ENCODE measurements at places on chromosomes 5 and 9. TPM values are rescaled to one million over a fixed set of nuclear protein-coding genes. Genes with fewer than 3 reads are reported as not detected.

GDA gene
- total RNA-seq: not detected

DMGDH gene
- 1.7 TPM for total RNA-seq

PCDHGA4 gene
- total RNA-seq: 1.6 TPM

FBP2 gene
- not detected for total RNA-seq

ALDH1A1 gene
- total RNA-seq: 39.1 TPM

PCDHB10 gene
- 0.26 TPM for total RNA-seq

- H3K27me3 ChIP-seq: no peaks in the 10 kb centered on the region
- no peak for DNase-seq
- no peak overlapping the region for H3K4me3 ChIP-seq
- no peak overlapping the region for H3K27ac ChIP-seq
- peaks cover 9% of the 10 kb centered on the region for H3K36me3 ChIP-seq
These were observed 53.2 kb upstream of the TRAF1 start for GRCh38 chr9:120979797-120980196.

DNA sequence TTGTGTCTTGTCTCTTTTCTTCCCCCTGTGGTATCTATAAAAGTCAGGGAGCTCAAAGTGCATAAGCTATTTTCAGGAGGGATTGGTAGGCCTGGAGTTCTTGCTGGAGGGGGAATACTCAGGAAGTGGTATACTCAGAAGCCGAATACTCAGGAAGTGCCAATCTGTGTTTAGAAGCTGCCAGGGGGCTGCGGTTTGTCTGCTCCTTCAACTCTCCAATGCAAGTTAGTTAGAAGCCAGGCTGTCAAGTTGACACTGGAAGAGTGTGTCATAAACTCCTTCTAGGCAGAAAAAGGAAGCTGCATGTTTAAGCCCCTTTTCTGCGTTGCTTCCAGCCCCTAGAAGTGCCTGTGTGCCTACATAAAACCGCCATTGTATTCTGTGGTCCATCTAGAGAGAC, 366.5 kb downstream of the TAF11L14 start:
- H3K36me3 ChIP-seq: no peaks in the 10 kb centered on the region
- H3K27me3 ChIP-seq: no peaks in the 10 kb centered on the region
- H3K4me1 ChIP-seq: no peaks in the 10 kb centered on the region
- DNase-seq: no peak
- no peak overlapping the region for H3K4me3 ChIP-seq
- no peak overlapping the region for H3K27ac ChIP-seq

DNA sequence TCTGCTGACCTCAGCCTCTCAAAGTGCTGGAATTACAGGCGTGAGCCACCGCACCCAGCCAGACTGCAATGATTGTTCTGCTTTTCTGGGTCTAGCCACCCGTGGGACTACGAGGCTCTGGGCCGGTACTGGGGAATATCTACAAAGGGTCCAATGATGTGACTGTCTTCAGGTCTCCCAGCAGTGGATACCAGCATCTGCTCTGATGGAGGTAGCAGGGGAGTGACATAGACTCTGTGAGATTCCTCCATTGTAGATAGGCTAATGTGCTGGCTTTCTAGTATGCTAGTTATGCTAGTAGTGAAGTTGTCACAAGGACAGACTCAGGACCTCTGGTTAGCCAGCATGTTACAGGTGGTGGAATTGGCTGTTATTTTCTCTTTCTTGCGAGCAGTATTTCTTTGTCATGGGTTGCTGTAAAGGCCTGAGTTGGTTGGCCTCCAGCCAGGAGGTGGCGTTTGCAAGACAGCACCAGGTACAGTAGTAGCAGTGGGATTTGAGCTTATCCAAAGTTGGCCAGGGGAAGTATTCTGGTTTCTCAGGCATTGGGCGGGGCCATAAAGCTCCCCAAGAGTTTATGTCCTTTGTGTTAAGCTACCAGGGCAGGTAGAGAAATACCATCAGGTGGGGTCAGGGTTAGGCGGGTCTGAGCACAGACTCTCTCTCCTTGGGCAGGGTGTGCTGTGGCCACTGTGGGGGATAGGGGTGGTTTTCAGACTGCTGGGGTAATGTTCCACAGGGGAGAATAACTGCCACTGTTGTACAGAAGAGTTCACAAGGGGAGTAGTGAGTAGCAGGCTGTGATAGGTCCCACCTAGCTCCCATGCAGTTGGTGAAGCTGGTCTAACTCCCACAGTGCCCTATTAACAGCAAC, 105.2 kb downstream of the SGCD start:
- no peak overlapping the region for H3K27ac ChIP-seq
- H3K4me3 ChIP-seq: no peak overlapping the region
- DNase-seq: no peak
- H3K27me3 ChIP-seq: no peaks in the 10 kb centered on the region

GRCh38 chr9:7799944-7800285, 337 bp upstream of the DMAC1 start:
- no peak for DNase-seq
- H3K4me3 ChIP-seq: peak overlapping the region; percentile 87
- H3K27me3 ChIP-seq: no peaks in the 10 kb centered on the region
- H3K4me1 ChIP-seq: peaks cover 20% of the 10 kb centered on the region
- H3K36me3 ChIP-seq: no peaks in the 10 kb centered on the region
- peak overlapping the region; percentile 93 for H3K27ac ChIP-seq

DNA sequence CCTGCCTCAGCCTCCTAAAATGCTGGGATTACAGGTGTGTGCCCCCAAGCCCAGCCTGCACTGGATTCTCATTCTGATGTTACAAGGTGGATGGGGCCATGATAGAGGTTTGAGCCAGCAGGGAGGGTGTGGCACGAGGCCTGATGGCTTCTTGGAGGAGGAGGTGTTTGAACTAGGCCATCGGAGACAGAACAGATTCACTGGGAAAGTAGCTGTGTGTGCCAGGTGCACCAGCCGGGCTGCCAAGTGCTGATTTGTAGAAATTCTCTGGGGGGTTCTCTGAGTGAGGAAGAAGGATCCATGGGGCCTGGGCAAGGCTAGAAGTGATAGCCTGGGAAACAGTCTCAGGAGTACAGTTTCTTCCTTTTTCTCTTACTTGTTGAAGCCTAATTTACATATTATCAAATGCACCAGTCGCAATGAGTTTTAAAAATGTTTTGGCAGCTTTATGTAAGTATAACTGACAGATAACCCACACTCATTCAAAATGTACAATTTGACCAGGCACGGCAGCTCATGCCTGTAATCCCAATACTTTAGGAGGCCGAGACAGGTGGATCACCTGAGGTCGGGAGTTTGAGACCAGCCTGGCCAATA, 31.1 kb upstream of the STXBP1 start:
- no peaks in the 10 kb centered on the region for H3K36me3 ChIP-seq
- no peak for DNase-seq
- H3K27me3 ChIP-seq: no peaks in the 10 kb centered on the region
- H3K4me1 ChIP-seq: peaks cover 79% of the 10 kb centered on the region

- H3K36me3 ChIP-seq: no peaks in the 10 kb centered on the region
- no peak for DNase-seq
- H3K4me1 ChIP-seq: peaks cover 6% of the 10 kb centered on the region
These were observed 72.7 kb upstream of the WWC1 start for GRCh38 chr5:168218746-168219145.

- no peak for DNase-seq
- H3K4me3 ChIP-seq: peak within 1 kb of the TSS; percentile 3
- H3K27ac ChIP-seq: no peak within 1 kb of the TSS
- H3K27me3 ChIP-seq: peaks cover 21% of the 10 kb centered on the region
- no peaks in the 10 kb centered on the region for H3K36me3 ChIP-seq
These were observed at the start of gene SLCO4C1 for GRCh38 chr5:102296178-102296817. SLCO4C1 (minus strand) TSS chr5:102296284; CDS start chr5:102296262, 22 bp downstream.

- H3K4me3 ChIP-seq: no peak overlapping the region
- H3K36me3 ChIP-seq: no peaks in the 10 kb centered on the region
- H3K4me1 ChIP-seq: no peaks in the 10 kb centered on the region
- H3K27ac ChIP-seq: no peak overlapping the region
- DNase-seq: no peak
These were observed 413.4 kb downstream of the TMEM38B start for GRCh38 chr9:106107716-106108115.

DNA sequence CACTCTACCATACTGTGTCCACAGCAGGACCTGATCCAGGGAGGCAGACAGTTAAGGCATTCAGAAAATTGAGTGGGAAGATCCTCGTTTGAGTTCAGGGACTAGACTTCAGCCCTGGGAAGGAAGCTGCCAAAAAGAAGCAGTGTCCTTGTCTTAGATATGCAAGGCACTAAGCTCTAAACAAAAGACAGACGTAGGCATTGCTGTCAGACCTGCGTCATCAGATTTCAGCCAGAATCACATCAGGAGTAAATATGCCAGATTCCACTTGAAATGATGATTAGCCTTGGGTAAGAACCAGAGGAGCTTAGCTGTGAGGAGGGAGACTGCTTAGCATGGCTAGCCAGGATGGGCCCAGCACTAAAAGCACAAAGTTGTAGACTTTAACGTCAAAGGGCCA, 56.7 kb downstream of the MAMDC2 start:
- H3K36me3 ChIP-seq: no peaks in the 10 kb centered on the region
- peak overlapping the region; percentile 69 for H3K27ac ChIP-seq
- H3K4me1 ChIP-seq: no peaks in the 10 kb centered on the region
- no peak for DNase-seq
- no peaks in the 10 kb centered on the region for H3K27me3 ChIP-seq

DNA sequence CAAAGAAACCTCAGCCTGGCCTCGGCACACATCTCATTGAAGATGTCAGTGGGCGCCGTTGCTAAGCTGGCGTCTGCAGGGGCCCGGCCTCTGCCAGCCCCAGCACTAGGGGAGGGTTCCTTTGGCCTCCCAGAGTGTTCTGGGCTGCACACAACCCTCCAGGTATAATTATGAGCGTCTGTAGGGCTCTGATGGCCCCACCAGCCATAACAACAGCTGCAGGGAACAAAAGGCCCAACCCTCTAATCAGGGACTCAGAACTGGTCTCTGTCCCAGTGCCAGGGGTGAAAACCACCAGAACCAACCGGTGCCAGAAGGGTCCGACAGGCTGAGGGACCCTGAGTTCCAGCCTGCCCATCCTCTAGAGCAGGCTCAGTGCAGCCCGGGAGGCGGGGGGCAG, 39.5 kb upstream of the SLC12A7 start:
- H3K4me3 ChIP-seq: no peak overlapping the region
- no peaks in the 10 kb centered on the region for H3K36me3 ChIP-seq
- H3K27me3 ChIP-seq: peaks cover 15% of the 10 kb centered on the region
